ENCODE measurements at places on chromosomes 16 and 17.

GRCh38 chr16:50195276-50195675 lies 42.2 kb downstream of the TENT4B start:
- peaks cover 4% of the 10 kb centered on the region for H3K4me1 ChIP-seq
- H3K27ac ChIP-seq: peak overlapping the region; percentile 41
- no peaks in the 10 kb centered on the region for H3K36me3 ChIP-seq
- no peak overlapping the region for H3K4me3 ChIP-seq
- no peak for DNase-seq

DNA sequence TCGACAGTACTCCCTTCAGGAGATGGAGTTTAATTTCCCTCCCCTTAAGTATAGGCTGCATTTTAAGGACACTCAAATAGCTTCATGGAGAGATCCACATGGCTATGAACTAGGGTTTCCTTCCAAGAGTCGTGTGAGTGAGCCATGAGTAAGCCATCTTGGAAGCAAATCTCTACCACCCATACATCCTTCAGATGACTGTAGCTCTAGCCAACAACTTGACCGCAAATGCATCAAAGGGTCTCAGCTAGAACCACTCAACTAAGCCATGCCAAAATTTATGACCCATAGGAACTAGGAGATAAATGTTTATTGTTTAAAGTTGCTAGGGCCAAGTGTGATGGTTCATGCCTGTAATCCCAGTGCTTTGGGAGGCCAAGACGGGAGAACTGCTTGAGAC lies 43.4 kb downstream of the METTL16 start:
- H3K27me3 ChIP-seq: no peaks in the 10 kb centered on the region
- no peaks in the 10 kb centered on the region for H3K36me3 ChIP-seq
- no peak overlapping the region for H3K27ac ChIP-seq
- H3K4me1 ChIP-seq: no peaks in the 10 kb centered on the region

DNA sequence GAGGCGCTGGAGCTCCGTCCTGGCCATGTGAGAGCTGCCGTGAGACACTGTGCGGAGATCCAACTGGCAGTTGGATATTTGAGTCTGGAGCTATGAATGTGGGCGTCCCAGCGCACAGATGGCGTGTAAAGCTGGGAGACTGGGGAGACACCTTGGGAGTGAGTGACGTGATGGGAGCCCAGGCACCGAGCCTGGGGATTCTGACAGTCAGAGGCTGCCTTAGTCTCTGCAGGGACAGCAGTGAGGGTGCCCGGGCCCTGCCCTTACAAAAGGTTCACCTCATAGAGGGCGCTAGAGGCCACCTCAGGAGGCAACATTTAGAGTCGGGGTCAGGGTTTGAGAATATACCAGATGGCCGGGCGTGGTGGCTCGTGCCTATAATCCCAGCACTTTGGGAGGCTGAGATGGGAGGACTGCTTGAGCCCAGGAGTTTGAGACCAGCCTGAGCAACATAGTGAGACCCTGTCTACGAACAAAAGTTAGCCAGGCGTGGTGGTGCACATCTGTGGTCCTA lies 194.1 kb upstream of the GSE1 start:
- no peak overlapping the region for H3K4me3 ChIP-seq
- no peaks in the 10 kb centered on the region for H3K36me3 ChIP-seq
- no peak overlapping the region for H3K27ac ChIP-seq
- H3K4me1 ChIP-seq: peaks cover 28% of the 10 kb centered on the region

DNA sequence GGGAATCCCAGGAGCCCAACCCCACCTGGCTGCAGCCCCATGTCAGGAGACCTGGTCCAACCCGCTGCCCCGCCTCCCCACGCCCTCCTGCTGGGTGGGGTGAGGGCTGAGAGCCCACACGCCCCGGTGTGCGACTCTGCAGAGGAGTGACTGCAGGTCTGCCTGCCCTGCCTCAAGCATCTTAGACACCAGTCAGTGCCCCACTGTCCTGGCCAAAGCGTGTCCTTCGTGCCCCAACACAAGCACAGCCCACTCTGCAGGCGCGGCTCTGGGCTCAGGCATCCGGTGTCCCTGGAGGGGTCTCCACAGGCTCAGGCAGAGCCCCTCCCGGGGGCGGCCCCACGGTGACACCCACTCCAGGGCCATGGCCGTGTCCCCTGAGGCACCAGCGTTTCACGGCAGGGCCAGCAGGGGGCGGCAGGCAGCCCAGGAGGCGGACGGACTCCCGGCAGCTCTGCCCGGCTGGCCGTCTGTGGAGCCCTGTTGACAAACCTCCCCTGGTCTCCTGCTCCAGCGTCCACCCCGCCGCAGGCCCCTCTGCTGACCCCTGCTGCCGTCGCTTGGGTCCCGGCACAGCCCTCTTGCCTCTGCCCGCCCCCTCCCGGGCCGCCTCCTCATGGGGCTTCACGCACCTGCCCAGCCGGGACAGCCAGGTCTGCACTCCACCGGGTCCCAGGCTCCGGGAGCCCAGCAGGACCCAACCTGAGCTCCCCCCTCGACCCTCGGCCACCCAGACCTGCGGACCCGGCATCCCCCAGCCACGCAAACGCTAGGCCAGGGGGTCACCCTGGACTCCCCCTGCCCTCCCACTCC lies 8.6 kb upstream of the UBE2I start:
- no peaks in the 10 kb centered on the region for H3K36me3 ChIP-seq
- peak; percentile 84 for DNase-seq
- H3K27ac ChIP-seq: no peak overlapping the region
